ENCODE measurements at places on chromosomes 4 and X.
A peak's percentile ranks its signal among the peaks of the same experiment; 100 is the strongest.

DNA sequence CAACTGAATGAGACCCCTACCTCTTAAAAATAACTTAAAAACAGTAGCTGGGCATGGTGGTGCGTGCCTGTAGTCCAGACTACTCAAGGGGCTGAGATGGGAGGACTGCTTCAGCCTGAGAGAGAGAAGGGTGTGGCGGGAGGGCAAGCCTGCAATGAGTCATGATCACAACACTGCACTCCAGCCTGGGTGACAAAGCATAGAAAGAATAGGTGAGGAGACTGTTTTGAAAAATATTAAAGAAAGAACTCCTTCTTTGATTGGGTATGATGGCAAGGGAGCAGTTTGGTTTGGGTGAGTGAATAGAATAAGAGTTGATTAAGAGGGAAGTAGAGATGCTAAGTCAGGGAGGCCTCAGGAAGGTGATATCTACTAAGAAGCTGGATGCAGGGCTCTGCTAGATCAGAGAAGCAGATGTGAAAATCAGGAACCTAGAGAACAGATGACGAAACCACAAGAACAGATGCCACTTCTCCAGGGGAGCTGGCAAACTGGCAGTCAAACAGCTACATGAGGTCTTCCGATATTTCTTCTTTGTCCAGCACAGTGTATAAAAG lies 318.6 kb downstream of the OPHN1 start:
- DNase-seq = no peak

GRCh38 chr4:12421364-12421763 lies 992.7 kb upstream of the HS3ST1 start:
- no peak for DNase-seq

DNA sequence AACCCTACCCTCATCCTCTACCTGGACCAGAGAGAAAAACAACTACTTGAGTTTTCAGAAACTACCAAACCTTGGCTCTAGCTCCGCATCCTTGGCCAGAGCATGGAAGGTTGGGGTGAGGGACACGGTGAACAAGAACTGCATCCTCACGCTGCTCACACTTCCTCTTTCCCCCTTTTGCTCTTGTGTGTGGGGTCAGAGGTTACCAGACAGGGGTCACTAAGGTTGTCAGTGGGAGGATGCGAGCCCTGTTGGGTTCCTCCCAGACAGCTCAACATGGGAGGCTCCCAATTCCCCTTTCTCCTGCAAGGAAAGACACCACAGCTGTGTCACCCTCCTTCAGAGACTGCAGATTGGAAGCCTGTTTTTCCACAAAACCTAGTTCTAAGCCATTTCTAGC lies 5.5 kb upstream of the ZXDB start:
- DNase-seq = no peak

GRCh38 chr4:5467111-5467510 lies 241.2 kb downstream of the EVC2 start:
- no peak for DNase-seq

- DNase-seq = no peak
Observed at GRCh38 chr4:143668930-143669552, 31.4 kb downstream of the FREM3 start.

DNA sequence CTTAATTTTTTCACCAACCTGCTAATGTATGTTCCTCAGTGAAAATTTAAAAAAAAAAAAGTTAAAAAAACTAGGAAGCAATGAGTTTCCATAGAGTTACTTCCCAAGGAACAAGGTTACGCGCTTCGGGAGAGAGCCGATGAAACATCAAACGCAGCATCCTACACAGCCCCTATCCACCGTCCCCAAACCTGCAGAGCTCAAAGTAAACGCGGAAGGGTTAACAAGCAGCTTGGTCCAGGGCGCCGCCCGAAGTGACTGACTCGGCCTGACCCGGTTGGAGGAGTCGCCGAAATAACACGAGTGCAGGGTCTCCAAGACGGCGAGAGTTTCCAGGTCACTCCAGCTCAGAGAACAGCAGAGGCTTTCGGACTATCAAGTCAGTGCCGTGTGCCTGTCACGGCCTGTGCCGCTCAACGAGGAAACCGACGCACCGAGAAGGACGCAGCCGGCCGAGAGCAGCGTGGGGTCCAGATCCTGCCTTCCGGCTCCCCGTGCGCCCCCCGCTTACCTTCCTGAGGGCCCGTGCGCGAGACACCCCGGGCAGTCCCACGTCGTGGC lies 512 bp downstream of the NOP14 start:
- no peak for DNase-seq

DNA sequence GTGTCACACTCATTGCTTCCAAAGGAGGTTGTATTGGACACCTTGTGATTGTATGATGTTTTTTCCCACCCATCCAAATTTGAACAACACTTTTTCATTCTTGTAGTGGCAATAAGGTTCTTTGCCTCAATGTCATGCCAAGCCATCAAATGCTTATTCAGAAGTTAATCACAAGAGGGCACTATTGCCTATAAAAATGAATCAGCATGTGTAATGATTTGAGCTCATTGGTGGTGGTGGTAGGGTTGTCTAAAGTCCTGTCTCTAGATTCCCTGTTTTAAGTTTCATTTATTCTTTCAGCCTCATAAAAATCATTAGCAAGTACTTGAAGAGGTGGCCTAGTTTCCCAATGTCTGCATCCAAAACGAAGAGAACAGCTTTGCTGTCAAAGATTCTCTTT lies 37.0 kb downstream of the IRS4 start:
- peak; percentile 12 for DNase-seq

DNA sequence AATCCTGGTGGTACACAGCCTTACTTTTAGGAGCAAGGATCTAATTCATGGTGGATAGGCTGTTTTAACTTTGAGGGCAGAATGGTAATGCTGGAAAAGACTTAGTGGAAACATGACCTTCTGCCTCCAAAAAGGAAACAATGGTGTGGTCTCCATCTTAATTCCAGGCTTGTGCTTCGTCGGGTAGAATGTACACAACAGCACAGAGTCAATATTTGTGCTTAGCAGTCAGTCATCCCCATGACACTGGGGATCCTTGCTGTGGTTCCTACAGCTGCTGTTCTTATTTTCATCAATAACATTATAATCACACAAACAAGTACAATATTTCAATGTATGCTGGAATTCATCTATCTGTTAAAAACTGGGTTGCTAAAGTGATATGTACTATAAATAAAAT lies 104.4 kb downstream of the HHIP start:
- DNase-seq = no peak

DNA sequence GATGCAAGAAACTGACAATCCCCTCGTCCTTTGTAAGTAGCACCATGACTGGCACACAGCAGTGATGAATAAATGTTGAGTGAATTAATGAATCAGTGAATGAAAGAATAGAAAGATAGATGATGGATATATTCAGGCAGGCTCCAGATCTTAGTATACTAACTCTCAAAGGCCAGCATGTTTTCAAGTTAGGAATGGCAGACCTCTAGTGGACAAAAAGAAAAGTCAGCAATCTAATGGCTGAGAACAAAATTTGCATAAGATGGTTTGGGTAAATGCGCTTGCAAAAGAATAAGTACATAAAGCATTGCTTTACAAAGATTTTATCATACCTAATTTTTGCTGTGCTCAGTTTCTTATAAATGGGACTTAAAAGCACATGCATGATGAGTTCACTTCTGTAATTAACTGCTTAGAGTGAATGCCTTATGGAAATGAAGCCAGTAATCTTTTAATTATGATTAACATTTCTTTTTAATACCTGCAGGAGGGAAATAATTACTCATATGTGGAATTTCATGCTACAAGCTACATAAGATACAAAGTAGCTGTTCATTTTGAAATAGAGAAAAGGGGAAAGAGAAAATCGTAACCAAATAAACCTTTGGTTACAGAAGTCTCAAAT lies 126.9 kb upstream of the GPRIN3 start:
- DNase-seq = no peak

DNA sequence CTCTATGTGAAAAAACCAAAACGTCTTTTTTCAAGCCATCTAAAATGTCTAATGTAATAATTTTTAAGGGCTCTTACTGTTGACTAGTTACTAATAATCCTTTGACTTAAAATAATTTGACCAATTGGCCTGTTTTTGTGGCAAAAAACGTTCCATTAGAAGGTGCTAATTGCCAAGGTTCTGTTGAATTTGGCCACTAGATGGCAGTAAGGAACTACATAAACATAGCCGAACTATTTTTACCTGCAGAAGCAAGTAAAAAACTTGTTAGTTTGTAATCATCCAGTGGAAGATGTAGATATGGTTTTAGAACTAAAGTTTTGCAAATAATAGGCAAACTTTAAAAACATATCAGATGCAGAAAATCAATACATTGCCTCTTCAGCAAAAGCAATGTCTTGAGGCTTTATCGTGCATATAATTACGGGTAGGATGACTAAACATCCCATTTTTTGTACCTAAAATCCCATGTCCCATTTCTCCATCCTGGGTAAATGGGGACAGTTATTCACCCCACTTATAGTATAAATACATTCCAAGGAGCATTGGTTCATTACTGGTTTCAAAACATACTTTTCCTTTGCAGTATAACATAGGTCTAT lies 57.6 kb downstream of the PROM1 start:
- DNase-seq = peak; percentile 9

GRCh38 chr4:74178798-74179197 lies 20.9 kb downstream of the MTHFD2L start:
- DNase-seq = no peak

DNA sequence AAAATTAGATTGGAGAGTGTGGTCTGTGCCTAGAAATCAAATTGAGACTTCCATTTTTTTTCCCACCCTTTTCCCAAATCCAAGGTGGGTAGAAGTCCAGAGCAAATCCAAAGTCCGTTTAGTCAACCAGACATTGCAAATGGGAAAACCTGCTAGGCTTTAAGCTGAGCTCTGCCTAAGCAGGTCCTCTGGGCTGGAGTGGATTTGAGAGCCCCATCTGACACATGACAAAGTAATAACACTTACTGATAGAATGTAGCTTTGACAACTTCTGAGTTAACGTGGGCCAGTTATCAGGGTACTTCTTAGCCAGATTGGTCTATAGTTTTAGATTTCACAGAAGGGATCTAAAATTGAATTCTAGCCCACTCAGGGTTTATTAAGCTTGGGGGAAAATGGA lies 242.3 kb downstream of the GALNTL6 start:
- DNase-seq = no peak

- DNase-seq = no peak
Observed at GRCh38 chr4:179076865-179077264, 1634.6 kb upstream of the AGA start.

GRCh38 chr4:126458993-126459392 lies 1144.2 kb downstream of the FAT4 start:
- DNase-seq = no peak

DNA sequence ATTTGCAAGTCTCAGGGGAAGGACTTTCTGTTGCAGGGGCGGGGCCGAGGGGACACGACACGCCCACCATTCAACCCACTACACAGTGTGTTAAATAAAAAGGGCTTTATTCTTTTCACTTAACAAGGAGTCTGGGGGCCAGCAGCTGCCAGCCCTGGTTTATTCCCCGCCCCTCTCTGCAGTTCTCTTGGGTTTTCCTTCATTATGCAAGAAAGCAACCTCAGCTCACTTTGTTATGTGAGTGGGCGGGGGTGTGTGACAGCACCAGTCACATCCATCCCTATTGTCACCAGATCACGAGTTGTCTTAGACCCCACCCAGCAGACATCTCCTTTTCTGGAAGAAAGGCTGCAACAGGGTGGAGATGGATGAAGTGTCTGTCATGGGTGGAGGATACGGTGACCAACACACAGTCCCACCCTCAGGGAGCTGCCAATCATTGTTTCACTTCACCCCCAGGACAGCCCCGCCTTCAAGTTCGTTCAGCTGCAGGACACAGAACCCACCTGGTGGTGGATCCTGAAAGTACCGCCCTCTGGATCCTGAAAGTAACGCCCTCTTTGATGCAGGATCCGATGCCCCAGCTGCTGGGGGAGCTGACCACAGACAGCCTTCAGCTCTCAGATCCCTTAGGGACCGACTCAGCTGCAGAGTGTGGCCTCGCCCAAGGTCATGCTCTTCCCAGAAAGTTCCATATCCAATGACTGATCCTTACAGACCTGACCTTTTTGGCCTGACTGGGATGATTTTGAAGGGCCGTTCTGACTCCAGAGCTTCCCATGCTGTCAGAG lies 79.6 kb downstream of the SMIM20 start:
- DNase-seq = no peak

DNA sequence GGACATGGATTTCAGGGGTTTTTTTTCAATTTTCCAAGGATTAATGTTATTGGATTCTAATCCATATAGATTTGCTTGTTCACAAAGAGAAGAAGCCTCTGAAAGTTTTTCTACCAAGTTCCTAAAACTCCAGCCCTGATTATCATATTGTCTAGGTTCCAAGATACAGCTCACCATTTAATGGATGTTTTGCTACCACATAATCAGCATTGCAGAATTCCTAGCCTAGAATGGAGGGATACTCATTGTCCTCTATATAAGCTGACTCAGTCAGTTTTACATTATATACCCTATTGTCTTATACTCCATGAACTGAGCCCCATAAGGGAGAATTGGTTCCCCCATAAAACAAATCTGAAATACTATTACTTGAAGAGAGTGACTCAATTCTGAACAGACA lies 664.7 kb upstream of the FAM241A start:
- DNase-seq = no peak

DNA sequence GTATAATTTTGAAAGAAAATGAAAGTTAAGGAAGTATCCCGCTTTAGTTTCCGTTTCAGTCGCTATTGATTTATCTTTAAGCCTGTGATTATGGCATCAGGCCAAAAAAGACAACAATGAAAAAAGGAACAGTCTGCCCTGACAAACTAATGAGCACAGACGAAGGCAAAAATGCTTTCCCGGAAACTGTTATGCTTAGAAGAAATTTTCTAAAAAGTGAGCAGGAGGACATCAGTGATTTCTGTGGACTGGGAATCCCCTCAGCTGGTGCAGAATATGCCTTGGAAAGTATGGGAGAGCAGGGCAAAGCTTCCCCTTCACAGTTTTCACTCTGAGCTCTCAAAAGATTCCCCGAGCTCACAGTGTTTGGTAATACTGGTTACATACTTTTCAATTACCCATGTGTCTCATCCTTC lies 5.1 kb upstream of the CXCL10 start:
- DNase-seq = no peak

- DNase-seq = no peak
Observed at GRCh38 chr4:102534845-102535244, 33.7 kb downstream of the NFKB1 start.

GRCh38 chrX:130024127-130024526 lies 41.7 kb downstream of the BCORL1 start:
- no peak for DNase-seq

GRCh38 chrX:68758671-68759070 lies 70.2 kb upstream of the EFNB1 start:
- no peak for DNase-seq

- no peak for DNase-seq
Observed at GRCh38 chrX:36434522-36434921, 515.0 kb downstream of the CFAP47 start.

DNA sequence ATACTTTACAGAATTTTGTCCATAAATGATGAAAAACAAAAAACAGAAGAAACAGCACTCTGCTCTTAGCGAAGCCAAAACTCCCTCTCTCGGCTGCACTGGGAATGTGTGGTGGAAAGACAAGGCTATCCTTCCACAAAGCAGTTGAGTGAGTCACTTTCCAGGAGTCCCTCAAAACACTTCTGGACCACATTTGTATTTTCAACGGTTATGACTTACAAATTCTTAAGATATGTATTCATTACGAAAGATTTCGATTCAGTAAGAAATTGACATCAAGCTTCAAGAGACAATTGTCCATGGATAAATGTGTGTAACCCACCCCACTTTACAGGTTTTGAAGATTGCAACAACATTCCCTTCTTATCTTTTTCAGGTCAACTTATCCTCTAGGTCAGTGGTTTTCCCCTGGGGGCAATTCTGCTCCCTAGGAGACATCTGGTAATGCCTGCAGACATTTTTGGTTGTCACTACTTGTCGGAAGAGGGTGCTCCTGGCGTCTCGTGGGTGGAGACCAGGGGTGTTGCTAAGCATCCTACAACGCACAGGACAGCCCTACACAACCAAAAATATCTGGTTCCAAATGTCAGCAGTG lies 66.7 kb upstream of the MTNR1A start:
- no peak for DNase-seq

Data from NCI-H187 (cell line).